CD4-positive, alpha-beta memory T cell (primary cell): ENCODE measurements at places on chromosomes 1 and 21. TPM values are rescaled to one million over a fixed set of nuclear protein-coding genes. Genes with fewer than 3 reads are reported as not detected.

- no peak for DNase-seq
Measured at GRCh38 chr1:41255978-41256377, 13.9 kb upstream of the SCMH1 start.

GRCh38 chr21:42101246-42101645 is 30.1 kb downstream of the UMODL1 start:
- DNase-seq, result no peak

DNA sequence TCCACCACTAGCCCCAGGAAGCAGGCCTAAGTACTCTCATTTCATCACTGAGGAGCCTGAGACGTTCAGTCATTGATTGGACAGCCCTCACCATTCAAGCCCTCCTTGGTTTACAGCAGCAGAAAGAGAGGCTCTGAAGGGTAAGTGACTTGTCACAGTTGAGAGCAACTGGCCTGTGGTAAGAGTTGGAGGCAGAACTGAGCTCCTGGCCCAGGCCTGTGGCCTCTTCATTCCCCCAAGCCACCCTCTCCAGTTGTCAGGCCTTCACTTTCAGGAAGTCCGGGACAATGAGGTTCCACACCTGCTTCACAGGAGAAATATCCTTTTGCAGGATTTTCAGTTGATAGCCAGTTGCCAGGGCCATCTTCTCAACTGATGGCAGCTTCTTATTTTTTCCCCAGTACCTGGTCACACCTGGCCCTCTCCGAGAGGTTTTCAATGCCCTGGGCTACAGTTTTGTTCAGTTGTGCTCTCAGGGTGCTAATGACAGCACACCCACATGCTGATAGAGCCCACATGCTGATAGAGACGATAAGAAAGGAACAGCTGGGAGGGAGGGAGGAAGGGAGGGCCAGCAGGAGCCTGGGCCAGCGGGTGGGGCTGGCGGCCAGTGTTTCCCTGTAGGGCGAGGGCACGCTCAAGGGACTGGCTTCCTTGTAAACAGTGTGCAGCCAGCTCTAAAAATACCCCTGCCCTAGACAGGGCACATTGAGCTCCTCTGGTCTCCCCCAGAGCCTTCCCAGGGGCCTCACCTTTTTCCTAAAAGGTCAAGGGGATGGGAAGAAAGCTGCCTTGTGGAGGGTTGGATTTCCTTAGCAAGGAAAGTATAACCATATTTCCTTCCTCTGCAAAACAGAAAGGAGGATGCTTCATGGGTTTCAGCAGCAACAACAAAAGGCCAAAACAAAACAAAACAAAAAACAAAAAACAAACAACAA is 112.7 kb upstream of the JUN start:
- DNase-seq, result no peak

The SERPINC1 gene
- not detected for total RNA-seq
